NCI-H1694 (cell line): ENCODE measurements at places on chromosomes 2 and 18.
A peak's percentile ranks its signal among the peaks of the same experiment; 100 is the strongest.

GRCh38 chr2:95695613-95696012 is 103.8 kb downstream of the TRIM43 start:
- no peak for DNase-seq

GRCh38 chr18:34787931-34788532 is 77.9 kb downstream of the DTNA start:
- peak; percentile 58 for DNase-seq

GRCh38 chr2:68838641-68839040 is 32.6 kb downstream of the BMP10 start:
- DNase-seq, result no peak

DNA sequence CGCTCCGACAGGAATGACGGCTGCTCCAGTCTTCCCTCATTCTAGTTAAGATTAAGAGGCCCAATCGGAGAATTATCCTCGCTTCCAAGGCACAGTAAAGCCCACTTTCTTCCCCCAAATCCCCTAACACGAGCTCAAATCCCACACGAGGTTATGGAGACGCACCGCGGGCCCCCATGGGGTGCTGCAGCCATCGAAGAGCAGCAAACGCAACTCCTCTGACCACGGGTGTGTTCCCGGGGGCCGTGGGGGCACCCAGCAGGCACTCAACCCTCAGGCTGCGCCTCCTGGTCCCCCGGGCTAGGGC is 446 bp downstream of the COPS9 start:
- DNase-seq, result no peak

GRCh38 chr18:32310101-32310500 is 120.3 kb downstream of the MEP1B start:
- DNase-seq, result no peak

DNA sequence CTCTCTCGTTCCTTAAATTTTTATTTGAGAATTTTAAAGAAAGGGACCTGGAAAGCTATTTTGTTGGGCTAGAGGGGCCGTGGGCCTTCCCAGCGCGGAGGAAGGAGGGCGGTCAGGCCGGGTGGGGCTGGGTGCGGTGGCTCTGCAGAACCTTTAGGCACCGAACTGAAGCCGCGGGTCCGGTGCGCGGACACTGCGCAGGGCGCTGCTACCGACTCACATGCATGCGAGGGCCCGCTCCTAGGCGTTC is 1.6 kb upstream of the TWIST2 start:
- DNase-seq, result no peak

GRCh38 chr2:150487537-150488429 is at the start of gene RND3:
TSS of gene RND3 (minus strand) at chr2:150487667. CDS start at chr2:150487417, 250 bp downstream.
- peak; percentile 99 for DNase-seq

DNA sequence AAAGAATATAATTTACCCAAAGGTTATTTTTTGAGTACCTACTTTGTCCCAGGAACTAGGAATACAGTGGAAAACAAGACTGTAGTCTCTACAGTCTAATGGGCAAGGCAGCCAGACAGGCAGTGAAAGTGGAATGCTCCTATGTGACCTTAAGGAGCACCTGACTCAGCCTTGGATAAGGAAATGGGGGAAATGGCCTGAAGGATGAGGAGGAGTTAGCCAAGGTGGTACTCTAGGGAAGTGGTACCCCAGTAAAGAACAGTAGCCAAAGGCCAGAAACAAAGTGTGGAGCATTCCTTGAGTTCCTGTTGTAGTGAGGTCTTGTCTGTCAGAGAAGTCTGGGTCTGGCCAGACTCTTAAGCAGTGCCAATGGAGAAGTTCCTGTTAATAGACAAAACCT is 6.0 kb downstream of the ZNF397 start:
- no peak for DNase-seq

- DNase-seq, result no peak
Measured at GRCh38 chr2:134865067-134865787, 26.8 kb downstream of the ACMSD start.

DNA sequence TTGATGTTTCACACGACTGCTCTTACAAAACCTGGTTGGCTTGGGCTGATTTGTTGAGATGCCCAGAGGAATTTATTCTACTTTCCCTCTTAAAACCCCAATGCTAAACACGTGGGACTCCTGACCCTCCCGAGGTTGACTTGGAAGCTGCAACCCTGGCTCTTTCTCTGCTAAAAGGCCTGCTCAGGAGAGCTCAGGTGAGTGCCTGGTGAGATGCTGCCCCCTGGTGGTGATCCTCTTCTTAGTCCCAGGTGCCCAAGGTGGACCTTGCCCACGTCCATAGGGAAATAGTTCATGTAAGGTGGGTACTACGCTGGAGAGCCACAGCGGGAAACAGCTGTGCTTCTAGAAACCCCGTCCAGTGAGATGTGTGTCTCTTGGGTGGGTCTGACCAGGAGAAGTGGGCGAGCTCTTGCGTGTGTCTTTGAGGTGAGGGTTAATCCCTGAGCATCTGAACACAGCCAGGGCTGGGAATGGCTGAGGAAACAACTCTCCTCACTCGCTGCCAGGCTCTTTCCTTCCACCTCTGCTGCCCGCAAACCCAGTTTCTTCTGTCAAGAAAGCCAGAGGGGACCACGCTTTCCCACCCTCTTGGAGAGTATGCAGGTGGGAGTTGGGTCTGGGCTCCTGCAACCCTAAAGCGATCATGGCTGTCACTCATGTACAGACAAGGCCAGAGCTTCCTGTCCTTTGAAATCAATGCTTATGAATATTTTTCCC is 25.5 kb upstream of the PXDN start:
- DNase-seq, result peak; percentile 81

GRCh38 chr2:112751451-112752197 is 12.8 kb downstream of the CKAP2L start:
- DNase-seq, result no peak

GRCh38 chr2:174020926-174021662 is 55.9 kb upstream of the SP3 start:
- no peak for DNase-seq

- DNase-seq, result no peak
Measured at GRCh38 chr18:65817178-65817577, 66.4 kb downstream of the CDH7 start.

DNA sequence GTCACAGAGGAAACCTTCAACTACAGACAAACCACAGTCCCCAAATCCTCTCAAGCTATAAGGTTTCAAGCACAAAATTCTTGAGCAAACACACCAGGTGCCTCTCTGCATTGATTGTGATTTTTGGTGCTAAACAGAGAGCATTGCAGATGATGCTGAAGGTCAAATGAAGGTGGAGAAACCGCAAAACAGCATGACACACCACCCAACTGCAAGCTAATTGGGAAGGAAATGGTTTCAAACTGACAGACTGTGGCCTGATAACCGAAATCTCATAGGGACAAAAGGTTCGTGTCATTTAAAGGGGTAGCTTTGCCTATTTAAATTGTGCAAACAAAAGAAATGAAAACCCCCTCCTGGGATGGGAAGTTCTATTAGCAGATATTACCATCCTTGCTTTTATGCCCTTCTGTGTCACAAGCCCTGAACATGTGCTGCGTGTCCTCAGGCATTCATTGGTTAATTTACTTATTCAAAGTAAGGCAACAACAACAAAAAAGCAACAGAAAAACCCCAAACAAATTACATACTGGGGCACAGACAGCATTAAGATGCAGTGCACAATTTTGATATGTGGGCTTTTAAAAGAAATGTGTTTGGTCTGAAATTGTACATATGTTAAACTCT is 154.9 kb downstream of the AQP4 start:
- DNase-seq, result no peak

GRCh38 chr2:31386648-31387047 is 27.9 kb downstream of the XDH start:
- DNase-seq, result no peak

- no peak for DNase-seq
Measured at GRCh38 chr18:76821875-76822505, 367 bp upstream of the ZNF236 start.

DNA sequence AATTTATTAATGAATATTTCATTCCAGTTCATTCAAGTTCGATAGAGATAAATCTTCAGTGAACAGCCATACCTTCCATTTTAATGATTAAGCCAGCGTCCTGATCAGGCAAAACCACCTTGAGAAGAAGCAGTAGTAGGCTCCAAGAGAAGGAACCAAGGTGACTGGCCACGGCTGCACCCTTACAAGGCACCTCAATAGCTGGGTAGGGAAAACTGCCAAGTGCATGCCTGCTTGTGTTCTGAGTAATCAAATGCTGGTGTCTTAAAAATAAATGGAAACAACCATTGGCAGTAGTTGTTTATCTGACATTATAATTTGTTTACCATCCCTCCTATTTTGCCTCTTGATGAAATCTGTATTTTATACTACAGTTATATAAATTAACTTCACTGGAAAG is 10.0 kb upstream of the FEZ2 start:
- no peak for DNase-seq

GRCh38 chr2:216015722-216016464 is 2.5 kb upstream of the MREG start:
- peak; percentile 75 for DNase-seq

DNA sequence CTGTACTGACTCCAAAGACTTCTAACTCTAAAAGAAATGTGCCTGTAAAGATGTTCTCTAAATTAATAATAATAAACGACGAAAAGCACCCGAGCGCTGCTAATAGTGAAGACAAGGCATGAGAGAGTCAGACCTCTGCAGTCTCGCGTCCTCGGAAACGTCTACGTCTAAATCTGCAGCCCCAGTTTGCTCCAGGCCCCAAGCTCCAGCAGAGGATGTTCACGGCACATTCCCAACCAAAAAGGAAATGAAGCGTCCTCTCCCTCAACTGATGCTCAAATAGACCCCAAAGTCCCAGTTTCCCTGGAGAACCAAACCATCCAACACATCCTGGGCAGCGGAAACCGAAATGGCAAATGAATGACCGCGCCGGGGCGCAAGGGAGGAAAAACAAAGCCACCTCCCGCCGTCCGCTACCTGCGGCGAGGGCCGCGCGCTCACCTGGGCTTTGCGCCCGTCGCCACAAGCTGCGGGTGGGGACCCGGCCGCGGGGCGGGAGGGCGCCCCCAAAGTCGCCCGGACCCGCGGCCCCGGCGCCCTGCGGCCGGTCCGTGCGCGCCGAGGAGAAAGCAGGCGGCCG is 47.1 kb upstream of the CCDC150 start:
- peak; percentile 61 for DNase-seq

DNA sequence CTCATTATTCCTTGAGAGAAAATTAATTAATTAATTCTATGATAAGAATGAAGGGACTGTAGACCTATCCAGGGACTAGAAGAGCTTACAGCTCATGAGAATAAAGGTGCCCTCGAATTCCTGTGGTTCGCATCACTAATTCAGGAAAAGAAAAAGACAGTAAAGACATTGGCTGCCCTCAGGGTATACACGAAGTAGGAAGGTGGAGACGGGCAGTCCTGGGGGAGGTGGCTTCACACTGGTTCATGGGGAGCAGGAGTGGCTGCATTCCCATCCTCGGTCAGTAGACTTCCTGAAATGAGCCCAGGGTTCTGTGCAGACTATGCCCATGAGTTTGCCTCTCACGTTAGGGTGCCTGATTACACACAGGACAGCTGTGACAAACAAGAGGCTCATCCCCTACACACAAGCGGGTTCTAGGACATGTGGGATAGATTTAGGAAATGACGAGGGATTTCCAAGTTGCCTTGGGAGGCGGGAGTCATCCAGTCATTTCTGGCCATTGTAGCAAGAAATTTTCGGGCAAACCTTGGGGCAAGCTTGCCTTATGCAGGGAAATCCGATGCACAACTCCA is 282.2 kb downstream of the CYP26B1 start:
- no peak for DNase-seq

DNA sequence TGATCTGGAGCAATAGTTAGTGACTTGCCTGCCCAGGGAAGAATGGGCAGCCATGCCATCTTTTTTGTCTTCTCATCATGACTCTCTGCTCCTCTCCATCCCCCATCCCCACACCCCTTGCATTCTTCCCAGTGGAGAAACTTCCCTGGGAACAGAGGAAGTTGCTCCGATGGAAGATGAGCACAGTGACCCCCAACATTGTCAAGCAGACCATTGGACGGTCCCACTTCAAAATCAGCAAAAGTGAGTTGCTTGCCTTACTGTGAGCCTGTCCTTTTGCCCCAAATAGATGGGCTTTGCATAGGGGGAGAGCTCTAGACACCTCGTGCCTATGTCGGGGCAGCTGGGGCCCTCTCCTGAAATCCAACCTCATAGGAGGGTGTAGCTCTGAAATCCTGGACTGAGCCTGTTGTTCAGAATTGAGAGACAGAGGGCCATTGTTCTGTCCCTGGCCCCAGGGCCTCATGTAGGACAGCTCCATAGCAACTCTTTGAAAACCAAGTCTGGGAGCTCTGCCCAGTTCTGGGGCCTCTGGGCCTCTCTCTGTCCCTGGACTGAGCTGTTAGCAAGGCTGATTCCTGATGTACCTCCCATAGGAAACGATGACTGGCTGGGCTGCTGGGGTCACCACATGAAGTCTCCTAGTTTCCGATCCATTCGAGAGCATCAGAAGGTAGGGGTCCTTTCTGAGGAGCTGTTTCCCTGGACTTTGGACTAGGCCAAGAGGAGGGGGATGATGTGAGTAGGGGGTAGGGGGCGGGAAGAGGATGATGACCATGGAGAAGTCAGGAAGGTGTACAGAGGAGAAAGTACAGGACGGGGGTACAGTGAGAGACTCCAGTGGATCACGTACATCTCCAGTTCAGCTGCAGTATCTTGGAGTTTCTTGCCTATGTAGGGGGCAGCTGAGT is 35.2 kb downstream of the TTLL4 start:
- no peak for DNase-seq

DNA sequence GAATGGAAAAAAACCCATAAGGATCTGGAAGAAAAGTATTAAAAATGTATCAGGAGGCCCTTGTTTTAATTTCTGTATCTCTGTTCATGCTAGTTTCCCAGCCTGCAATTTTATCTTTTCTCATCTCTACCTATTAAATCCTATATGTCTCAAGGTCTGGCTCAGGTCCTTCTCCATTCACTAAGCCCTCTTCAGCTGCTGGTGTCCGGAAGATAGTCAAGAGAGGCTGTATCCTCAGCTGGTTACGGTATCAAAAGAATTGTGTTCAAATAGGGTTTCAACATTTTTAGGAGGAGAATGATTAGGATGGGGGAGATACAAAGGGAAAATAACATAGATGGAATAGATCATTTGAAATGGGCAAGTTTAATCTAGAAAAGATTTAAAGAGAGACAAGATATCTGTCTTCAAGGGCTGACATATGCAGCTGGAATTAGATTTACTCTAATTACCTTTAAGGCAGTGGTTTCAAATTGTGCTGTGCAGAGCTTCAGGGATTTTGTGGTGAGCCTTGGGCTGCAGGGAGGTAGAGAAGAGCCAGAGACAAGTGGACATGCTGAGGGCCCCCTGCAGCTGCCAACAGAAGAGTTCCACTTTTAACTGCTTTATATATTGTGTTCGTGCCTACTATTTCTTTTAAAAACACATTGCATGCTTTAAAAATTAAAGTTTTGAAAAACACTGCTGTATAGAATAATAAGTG is 24.1 kb downstream of the GREB1L start:
- DNase-seq, result no peak
